CD4-positive, alpha-beta T cell treated with Interleukin-4 for 4 hours (primary cell): ENCODE measurements at places on chromosomes 7 and 10.

GRCh38 chr7:80140388-80140787 is 5.8 kb downstream of the GNAI1 start:
- DNase-seq: no peak

DNA sequence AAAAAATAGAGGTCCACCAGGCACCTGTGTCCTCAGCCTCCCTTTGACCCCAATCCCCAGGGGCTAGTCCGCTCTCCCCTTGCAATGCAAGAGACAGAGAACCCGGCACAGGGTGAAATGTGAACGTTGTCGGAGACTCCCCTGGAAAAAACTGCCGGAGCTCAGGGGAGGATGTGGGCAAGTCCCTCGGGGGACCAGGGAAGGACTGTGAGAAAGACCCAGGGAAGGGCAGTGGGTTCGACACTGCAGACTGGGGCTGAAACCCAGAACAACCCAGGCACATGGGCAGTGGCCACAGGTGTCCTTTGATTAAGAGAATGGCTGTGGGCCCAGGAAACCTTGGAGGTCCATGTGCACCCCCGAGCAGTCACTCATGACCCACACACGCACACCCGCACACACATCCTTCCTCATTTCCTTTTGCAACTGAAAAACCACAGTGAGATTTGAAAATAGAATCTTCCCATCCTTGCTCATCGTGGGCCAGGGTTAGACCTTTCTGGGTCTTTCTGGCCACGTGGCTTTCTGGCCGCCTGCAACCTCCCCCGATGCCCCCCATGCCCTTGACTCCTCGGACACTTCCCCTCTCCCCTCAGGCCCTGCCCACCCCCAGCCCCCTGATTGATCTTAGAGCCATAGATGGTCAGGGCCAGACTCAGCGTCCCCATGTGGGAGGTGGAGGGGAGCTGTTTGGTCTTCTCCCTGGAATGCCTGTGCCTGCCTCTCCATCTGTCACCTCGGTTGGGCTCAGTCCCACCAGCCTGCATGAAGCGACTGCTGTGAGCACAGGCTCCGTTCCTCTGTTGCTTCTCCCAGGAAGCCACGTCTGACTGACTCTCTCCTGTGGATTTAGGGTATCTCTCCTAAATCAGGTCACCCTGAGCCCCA is 7.9 kb downstream of the LAT2 start:
- DNase-seq: no peak

GRCh38 chr10:104308439-104308903 is 29.8 kb downstream of the ITPRIP start:
- peak; percentile 37 for DNase-seq

DNA sequence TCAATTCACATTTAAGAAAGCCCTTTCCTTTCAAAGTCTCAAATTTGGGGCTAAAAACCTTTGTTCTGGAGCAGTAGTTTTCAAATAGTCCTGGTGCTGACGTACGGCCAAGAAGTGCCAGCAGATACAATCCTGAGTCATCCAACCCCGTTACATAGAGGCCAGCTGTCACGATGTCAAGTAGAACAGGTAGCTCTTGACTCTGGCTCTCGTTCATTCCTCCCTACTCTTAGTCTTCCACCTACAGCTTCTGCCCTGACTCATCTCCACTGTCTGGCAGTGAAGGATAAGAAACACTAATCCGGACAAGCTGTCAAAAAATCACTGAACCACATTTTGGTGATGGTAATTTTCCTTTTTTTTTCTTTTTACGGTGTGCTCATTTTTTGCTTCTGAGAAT is 132.4 kb upstream of the PTN start:
- DNase-seq: no peak

GRCh38 chr10:34228066-34228465 is 587.0 kb downstream of the PARD3 start:
- DNase-seq: no peak

DNA sequence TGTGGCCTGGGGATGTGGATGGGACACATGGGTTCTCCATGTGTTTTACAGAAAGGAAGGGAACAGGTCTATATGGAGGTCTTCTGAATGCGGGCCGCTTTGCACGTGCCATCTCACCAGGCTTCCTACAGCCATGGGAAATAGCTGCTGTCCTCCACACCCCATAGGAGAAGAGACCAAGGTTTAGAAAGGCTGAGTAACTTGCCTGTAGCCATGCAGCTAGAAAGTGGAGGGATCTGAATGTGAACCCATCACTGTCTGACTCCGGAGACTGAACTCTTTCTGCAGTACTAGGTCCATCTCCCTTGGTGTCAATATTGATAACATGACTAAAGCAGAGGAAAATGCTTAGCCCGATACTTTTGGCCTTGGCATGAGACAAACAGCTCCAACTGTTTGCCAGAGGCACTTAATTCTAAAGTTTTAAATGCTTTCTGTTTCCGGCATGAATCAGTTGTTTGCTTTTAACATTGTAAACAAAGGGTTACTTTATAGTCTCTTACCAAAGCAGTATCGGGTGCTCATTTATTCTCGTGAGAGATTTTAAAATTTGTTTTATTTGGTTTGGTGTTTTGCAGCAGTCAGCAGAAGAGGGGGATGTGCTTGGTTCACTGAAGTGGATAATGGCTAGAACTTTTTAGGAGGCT is 64.8 kb upstream of the LOXL4 start:
- no peak for DNase-seq

DNA sequence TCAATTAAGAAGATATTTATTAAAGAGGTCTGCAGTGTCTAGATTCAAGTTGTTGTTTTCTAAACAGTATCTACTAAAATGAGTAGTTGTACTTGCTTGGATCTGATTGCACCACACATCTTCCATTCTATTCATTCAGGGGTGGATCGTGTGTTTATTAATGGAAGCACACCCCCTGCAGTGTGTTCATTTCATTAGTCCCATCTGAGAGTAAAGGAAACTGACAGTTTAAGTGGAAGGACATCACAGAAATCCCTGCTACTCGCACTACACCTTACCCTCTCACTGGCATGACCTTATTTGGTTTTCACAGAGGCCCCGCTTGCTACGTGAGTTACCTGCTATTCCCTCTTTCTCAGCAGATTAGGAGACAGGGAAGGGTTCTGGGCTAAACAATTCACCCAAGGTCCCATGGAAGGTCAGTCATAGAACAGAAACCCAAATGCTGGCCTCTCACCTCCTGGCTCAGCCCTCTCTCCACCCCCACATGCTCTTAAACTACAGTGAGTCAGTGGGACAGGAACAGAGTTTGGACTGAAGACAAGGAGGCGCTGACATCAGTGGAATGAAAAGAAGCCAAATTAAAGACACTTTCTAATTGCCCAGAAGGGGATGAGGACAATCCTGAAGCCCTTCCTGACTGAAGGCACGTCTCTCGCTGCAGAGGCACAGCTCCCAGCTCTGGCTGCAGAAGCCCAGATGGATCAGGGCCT is 369.2 kb upstream of the NRP1 start:
- DNase-seq: no peak

DNA sequence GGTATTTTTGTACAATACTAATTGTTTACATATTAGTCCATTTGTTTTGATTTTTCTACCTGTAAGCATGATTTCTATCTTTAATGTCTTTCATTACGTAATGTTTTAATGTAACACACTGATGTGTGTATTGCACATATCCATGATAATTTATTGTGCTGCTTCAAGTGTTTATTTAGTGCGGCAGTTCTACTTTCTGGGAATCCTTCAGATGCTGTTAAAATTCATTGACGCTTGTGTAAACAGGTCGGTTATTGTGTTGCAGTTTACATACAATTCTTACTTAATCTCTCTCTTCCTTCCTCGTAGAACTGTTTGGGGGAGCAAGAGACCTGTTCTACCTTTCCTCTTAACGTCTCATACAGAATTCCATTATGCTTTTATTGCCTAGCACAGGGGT is 6.9 kb downstream of the TMEM60 start:
- no peak for DNase-seq

DNA sequence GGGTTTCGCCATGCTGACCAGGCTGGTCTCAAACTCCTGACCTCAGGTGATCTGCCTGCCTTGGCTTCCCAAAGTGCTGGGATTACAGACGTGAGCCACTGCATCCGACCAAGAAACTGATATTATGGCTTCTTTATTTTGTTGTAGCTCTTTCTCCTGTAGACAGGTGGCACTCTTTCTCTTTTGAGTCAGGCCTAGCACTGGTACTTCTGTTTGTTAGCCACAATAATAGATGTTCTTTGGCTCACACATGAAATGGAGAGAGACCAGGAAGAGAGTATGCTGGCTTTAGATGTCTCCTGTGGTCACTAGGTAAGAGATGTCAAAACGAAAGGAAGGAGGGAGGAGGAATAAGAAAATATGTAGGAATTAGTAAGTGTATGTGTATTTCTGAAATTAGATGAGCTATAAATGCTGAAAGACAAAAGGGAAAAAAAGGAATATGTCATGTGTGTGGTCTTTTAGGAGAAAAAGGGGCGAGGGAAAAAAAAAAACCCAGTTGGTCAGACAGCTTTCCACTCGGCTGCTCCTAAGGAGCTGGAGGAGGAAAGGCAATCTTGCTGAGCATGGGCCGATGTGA is 78.7 kb downstream of the CLEC2L start:
- peak; percentile 32 for DNase-seq

- DNase-seq: no peak
Observed at GRCh38 chr7:111292026-111292470, 201.1 kb downstream of the LRRN3 start.

GRCh38 chr10:88565072-88565471 is 18.0 kb downstream of the RNLS start:
- DNase-seq: peak; percentile 13

GRCh38 chr7:127705461-127705959 is 53.5 kb downstream of the SND1 start:
- DNase-seq: no peak

DNA sequence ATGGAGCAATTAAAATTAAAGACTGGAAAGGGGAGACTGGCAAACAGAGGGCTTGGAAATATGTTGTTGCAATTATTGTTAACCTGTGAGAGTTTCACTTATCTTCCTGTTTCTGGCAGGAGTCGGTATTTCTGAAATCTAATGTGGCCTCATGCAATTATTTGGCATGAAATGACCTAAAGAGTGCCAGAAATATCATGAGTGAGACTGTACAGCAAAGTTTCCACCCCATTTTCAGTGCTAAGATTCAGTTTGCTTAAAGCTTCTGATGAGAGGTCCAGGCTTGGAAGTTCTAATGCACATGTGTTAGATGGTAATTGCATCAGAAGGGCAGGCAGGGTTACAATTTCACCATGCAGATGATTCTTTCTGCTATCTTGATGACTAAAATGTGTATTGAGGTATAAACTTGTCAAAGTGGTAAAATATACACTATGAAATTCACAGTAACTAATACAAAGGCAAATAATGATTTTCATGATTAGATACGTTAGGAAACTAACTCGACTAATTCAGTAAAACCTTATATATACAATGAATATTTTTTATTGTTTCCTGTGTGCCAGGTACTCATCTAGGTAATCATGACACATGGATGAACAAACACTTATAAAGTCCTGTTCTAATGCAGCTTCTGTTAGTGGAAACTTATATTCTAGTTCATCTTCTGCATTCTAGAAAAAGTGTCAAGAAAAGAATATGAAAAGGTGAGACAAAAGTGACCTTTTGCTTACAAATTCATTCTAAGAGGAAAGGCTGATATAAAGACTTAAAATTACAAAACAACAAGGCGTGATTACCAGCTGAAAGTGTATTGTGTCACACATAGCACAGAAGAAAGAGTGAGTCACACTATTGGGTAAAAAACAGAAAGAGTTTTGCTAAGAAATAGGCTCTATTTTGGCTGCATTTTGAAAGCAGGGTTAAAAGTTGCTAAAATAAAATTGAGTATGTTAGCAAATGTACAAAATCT is 533.4 kb upstream of the SEMA3D start:
- no peak for DNase-seq

- no peak for DNase-seq
Observed at GRCh38 chr7:35645691-35646090, 49.2 kb downstream of the HERPUD2 start.

GRCh38 chr7:23713285-23714149 is 3.5 kb downstream of the STK31 start:
- no peak for DNase-seq

DNA sequence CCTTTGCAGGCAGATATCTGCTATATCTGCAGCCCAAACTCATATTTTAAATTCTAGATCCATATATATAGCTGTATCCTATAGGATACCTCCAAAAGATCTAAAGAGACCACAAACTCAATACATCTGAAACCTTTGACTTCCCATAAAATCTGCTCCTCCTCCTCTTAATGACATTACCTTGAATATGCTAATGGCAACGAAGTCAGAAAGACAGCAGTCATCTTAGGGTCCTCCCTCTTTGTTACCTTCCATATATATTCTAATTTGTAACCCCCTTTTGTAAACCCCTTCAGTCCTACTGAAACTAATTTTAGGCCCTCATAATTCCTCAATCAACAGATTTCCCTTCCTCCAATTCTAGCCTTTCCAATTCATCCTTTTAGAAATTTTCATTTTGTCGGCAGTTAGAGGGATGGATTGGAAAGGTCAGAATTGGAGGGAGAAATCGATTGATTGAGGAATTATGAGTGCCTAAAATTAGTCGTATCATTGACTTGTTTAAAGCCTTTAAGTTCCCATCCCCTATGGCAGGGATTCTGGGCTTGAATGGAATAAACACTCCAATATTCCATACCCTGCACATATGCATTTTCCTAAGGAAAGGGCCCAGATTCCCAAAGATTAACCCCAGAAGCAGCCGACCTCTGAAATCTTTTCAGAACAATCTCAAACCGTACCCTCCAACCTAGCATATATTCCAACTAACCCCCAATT is 2.4 kb downstream of the SYPL1 start:
- no peak for DNase-seq

DNA sequence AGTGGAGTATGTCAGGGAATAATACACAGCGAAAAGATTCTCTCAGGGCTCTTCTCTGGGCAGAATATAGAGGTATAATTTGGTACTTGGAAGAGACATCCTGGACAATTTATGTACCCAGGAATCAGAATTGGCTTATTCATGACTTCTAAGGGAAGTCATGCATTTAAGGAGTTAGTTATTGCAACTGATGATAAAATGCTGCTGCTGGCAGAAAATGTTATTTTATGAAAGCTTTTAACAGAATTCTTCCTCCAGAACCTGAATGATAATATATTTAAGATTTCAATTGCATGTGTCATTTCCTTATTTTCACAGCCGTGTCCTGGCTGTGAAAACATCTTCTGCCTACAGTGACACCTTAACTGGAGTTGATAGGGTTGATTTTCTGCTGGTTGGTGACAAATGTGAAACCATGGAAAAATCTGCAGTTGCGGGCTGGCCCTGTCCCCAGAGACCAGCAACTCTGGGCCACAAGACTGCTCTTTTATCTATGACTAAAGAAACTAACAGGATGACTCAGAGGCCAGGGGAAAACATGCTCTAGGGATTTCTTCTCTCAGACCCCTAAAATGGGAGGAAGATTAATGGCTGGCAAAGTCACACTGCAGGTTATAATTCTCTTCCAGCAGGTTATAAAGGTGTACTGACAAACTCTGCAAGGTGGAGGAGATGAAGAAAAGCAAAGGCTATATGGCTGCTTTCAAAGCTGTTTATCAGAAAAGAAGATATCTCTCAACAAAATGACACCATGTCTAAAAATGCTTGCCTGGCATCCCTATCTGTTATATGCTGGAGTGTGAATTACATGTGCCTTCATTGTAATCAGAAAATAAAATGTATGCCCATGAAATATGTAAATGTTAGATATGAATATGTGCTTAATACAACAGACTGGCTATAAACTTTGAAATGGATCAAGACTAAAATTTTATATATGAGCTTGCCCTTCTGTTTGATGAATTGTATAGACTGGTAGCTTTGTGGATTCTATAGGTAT is 12.1 kb upstream of the TRUB1 start:
- DNase-seq: no peak
